ENCODE measurements at places on chromosomes 1 and 21. TPM values are rescaled to one million over a fixed set of nuclear protein-coding genes. Genes with fewer than 3 reads are reported as not detected.
A peak's percentile ranks its signal among the peaks of the same experiment; 100 is the strongest.

- DNase-seq, result no peak
Observed at GRCh38 chr1:85343213-85343611, 66.8 kb upstream of the BCL10 start.

DNA sequence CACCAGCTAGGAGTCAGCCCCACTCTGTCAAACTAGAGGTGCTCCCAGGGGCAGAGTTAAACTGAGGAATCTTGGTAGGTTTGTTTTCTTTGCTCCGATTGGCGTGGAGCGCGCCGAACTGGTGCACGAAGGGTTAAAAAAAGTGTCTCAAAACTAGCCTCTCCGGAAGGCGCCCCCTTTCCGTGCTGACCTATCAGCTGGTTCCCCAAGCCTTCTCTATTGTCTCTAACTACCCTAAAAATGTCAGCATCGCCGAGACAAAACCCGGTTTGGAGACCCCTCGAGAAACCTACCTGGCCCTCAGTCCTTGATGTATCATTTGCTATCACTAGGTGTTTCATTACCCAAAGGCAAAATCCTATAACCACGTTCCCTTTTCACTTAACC, 2.2 kb downstream of the TGFB2 start:
- DNase-seq, result no peak

DNA sequence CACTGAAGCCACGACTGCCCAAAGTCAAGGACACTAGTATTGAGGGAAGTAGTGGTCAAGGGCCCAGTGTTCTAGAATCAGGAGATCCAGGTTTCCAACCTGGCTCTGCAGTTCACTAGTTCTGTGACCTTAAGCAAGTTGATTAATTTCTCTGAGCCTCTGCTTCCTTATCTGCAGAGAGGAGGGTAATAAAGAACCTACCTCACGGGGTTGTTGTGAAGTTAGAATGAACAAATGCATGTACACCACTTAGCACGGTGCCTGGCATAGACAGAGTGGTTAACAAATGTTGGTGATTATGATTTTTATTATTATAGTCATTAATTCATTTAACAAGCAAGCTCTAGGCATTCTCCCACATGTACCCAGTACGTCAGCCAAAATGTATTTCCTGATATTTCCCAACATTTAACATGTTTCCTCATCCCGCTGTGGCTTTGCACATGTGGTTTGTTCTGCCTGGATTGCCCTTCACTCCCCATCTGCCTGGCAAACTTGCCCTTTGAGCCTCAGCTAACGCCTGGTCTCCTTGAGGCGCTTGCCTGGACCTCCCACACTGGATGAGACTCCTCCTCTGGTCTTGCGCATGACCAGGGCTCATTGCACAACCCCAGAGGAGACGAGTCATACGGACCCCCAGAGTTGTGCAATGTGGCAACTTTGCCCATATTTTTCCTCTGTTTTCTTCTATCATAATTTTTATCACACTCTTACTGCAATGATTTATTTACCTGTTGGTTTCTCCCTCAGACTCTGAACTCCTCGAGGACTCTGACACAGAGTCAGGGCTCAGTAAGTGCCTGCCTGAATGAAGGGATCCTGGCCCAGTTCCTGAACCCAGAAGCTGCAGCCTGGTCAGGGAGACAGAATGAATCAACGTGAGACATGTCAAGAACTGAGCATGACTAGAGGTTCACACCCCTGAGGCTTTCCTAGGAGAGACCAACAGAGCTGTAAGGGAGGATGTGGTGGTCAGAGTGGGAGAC, 20.7 kb upstream of the MFSD2A start:
- no peak for DNase-seq

GRCh38 chr1:40390857-40391256, 17.3 kb downstream of the SMAP2 start:
- no peak for DNase-seq

DNA sequence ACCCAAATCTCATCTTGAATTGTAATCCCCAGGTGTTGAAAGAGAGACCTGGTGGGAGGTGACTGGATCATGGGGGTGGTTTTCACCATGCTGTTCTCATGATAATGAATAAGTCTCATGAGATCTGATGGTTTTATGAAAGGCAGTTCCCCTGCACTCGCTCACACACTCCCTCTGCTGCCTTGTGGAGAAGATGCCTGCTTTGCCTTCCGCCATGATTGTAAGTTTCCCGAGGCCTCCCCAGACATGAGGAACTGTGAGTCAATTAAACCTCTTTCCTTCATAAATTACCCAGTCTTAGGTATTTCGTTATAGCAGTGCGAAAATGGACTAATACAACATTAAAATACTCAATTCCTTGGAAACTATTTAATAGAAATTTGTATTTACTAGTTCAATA, 99.2 kb downstream of the PROX1 start:
- no peak for DNase-seq

- DNase-seq, result no peak
Observed at GRCh38 chr1:154735061-154735803, 127.2 kb upstream of the ADAR start.

GRCh38 chr1:216184126-216184680, 239.0 kb downstream of the USH2A start:
- no peak for DNase-seq

DNA sequence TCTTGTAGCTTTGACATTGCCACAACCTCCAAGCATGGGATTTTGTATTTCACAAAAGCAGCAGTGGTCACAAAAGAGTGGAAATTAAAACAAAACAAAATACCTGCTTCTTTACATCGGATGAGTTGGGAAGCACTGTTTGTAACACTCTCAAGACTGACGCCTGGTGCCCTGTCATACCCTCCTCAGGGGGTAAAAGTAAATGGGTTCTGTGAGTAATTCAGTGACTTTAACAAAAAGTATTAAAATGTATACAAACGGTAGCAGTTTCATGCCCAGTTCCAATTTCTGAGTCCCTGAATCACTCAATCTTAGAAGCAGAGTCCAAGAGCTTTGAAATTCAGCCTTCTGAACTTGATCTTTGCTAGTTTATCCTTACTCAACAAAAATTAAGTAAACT, 152.5 kb downstream of the TIAM1 start:
- DNase-seq, result no peak

GRCh38 chr21:32955311-32956060, 70.2 kb upstream of the OLIG2 start:
- DNase-seq, result no peak

DNA sequence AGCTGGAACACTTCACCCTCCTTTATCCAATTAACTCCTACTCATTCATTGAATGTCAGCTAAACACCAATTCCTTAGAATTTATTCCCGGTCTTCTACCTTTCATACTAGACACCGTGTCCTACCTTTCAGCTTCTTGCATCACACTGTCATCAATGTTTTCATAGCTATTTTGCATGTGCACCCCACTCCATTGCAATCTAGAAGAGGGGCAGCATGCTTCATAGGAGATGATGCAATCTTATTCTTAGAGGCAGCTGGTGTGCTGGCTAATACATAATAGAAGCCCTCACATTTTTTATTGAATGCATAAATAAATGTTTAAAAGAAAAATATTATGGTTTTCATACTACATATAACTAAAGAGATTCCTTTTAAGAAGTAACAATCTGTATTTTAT, 123.6 kb downstream of the DSCAM start:
- DNase-seq, result no peak

GRCh38 chr1:204872262-204872881, 1.7 kb downstream of the NFASC start:
- DNase-seq, result no peak

DNA sequence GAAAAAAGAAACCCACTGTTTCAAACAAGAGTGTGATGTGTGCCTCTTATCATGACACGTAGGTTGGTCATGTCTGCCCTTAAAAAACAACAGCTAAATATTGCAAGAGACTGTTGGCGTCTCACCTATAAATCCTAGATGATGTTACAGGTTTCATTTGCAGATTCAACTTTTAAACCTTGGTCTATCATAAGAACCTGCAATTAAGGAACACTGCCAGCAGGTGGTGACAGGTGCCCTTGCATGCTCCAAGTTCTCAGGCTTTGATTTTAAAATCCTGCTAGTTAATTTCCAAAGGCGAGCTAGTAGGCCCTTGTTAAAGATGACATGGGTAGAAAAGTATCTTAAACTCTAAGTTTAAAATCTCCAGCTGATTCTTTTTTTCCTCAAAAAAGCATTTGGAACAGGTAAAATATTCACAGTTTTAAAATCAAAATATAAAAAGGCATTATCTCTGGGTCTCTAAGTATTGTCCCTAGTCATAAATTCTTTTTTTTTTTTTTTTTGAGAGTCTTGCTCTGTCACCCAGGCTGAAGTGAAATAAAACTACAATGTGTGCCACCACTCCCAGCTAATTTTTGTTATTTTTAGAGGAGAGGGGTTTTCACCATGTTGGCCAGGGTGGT, 39.1 kb downstream of the CLSTN1 start:
- DNase-seq, result peak; percentile 55

DNA sequence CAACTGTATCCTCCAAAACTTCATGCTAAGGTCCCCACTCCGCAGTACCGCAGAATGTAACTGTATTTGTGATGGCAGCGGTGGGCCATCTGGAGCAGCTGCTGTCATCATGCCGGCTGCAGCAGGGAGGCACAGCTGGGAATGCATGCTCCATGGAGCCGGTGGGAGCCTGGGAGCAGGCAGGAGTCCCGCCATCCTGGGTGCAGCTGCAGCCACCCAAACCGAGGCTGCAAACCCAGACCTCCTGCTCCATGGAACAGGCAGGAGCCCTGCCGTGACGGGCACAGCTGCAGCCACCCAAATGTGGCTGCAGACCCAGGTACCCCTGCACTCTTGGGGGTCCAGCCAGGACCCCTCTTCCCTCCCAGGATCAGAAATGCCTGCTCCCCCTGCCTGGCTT, 80.3 kb downstream of the SCMH1 start:
- DNase-seq, result no peak

GRCh38 chr1:30747033-30748008, 10.3 kb downstream of the LAPTM5 start:
- DNase-seq, result no peak

- no peak for DNase-seq
Observed at GRCh38 chr1:8152731-8153702, 126.9 kb upstream of the ERRFI1 start.

The WASF2 gene
- total RNA-seq, result 272 TPM

The PGLYRP4 gene
- total RNA-seq, result 1.7 TPM

The ALX3 gene
- total RNA-seq, result not detected

The SELL gene
- 0.82 TPM for total RNA-seq

Data from endothelial cell (in vitro differentiated cells).